Stomach (tissue), 19 donors: ENCODE measurements at places on chromosomes 11 and 22. TPM values are rescaled to one million over a fixed set of nuclear protein-coding genes. Genes with fewer than 3 reads are reported as not detected.

The OR5B21 gene
- not detected for total RNA-seq

The PSMD13 gene
- total RNA-seq: 132 TPM

The DHCR7 gene
- 11.2 TPM for total RNA-seq

The UEVLD gene
- total RNA-seq: 6.7 TPM

The CD248 gene
- 6.8 TPM for total RNA-seq

The OR10A2 gene
- not detected for total RNA-seq
